ENCODE measurements at places on chromosomes 3 and 15.

- peaks cover 64% of the 10 kb centered on the region for H3K27me3 ChIP-seq
- DNase-seq, result no peak
- H3K4me3 ChIP-seq, result no peak overlapping the region
- H3K36me3 ChIP-seq, result peaks cover 2% of the 10 kb centered on the region
- H3K27ac ChIP-seq, result no peak overlapping the region
These were observed 37.0 kb upstream of the CDCP1 start for GRCh38 chr3:45182915-45183871.

- H3K4me1 ChIP-seq, result no peaks in the 10 kb centered on the region
- no peak overlapping the region for H3K4me3 ChIP-seq
- DNase-seq, result no peak
- H3K36me3 ChIP-seq, result peaks cover 3% of the 10 kb centered on the region
These were observed 42.6 kb upstream of the SEMA6D start for GRCh38 chr15:47674586-47675232.

DNA sequence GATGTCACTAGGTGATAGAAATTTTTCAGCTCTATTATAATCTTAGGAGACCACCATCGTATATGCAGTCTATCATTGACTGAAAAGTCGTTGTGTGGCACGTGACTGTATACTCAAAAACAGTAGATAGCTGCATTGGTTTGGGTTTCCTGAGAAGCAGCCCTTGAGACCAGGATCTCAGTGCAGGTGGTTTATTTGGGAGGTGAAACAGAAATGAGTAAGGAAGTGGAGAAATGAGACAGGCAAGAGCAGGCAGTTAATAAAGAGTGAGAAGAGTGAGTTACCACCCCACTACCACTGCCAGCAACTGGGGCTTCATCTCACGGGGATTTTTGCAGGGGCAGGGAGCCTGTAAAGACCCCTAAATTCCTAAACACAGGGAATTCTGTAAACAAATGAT lies 221.0 kb downstream of the SHQ1 start:
- H3K4me1 ChIP-seq, result peaks cover 4% of the 10 kb centered on the region
- no peaks in the 10 kb centered on the region for H3K36me3 ChIP-seq
- no peak for DNase-seq
- no peak overlapping the region for H3K27ac ChIP-seq

GRCh38 chr3:152915695-152916094 lies 80.8 kb downstream of the P2RY1 start:
- H3K4me3 ChIP-seq, result no peak overlapping the region
- H3K36me3 ChIP-seq, result peaks cover 4% of the 10 kb centered on the region
- H3K4me1 ChIP-seq, result peaks cover 4% of the 10 kb centered on the region
